ENCODE measurements at places on chromosomes 16 and 17. TPM values are rescaled to one million over a fixed set of nuclear protein-coding genes. Genes with fewer than 3 reads are reported as not detected.

- no peak for DNase-seq
- no peaks in the 10 kb centered on the region for H3K36me3 ChIP-seq
- H3K4me3 ChIP-seq: no peak overlapping the region
- H3K27me3 ChIP-seq: no peaks in the 10 kb centered on the region
These were observed 31.9 kb downstream of the TENT4B start for GRCh38 chr16:50185005-50185505.

GRCh38 chr17:34082404-34082803, 172.7 kb upstream of the CCL2 start:
- H3K27ac ChIP-seq: no peak overlapping the region
- no peaks in the 10 kb centered on the region for H3K4me1 ChIP-seq

The MMP28 gene
- total RNA-seq: 2.5 TPM

The CCL4L2 gene
- total RNA-seq: 0.62 TPM

- no peaks in the 10 kb centered on the region for H3K4me1 ChIP-seq
- DNase-seq: no peak
- H3K27me3 ChIP-seq: no peaks in the 10 kb centered on the region
- no peak overlapping the region for H3K4me3 ChIP-seq
These were observed 190.6 kb downstream of the MAF start for GRCh38 chr16:79409978-79410377.

DNA sequence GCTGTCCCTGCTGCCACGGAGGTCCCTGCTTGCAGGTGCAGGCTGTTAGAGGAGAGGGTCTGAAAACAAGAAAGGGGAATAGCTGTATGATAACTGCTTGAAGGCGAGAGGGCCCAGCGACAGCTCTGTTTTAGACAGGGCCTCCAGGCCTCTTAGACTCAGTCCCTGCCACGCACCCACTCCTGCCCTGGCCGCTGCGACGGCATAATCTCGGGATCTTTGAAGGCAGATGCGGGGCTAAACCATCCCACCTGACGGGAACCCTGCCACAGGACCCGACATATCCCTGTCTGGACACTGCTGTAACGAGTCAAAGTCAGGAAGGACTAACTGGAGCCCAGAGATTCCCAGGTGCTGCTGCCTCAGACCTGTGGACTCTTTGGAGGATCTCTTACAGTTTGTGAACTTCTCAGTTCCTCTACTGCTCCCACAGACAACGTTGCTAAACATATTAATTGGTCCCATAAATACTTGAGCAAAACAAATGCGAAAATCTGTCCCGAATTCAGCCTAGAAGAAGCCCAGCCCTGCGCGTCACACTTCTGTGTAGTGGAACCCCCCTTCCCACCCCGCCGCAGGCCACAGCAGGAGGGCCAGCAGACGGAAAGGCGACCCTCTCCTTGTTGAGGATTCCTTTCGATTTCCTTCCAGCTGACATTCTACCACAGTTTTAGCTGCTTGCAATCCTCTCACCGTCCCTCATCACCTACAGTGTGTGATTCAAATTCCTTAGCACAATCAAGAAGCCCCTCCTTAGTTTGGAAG, 998 bp upstream of the TMEM11 start:
- peak overlapping the region; percentile 93 for H3K27ac ChIP-seq
- H3K4me3 ChIP-seq: peak overlapping the region; percentile 95
- H3K4me1 ChIP-seq: peaks cover 31% of the 10 kb centered on the region
- DNase-seq: peak; percentile 19

The KRT14 gene
- total RNA-seq: not detected

- peaks cover 12% of the 10 kb centered on the region for H3K4me1 ChIP-seq
- peaks cover 23% of the 10 kb centered on the region for H3K36me3 ChIP-seq
- no peak overlapping the region for H3K4me3 ChIP-seq
- DNase-seq: no peak
- H3K27ac ChIP-seq: no peak overlapping the region
These were observed 71.4 kb upstream of the KCTD5 start for GRCh38 chr16:2610781-2611498.

The HAP1 gene
- not detected for total RNA-seq

The MILR1 gene
- 2.0 TPM for total RNA-seq

GRCh38 chr17:41163828-41164227, 3.3 kb upstream of the KRTAP4-4 start:
- peaks cover 9% of the 10 kb centered on the region for H3K27me3 ChIP-seq
- H3K36me3 ChIP-seq: no peaks in the 10 kb centered on the region
- H3K27ac ChIP-seq: no peak overlapping the region
- DNase-seq: no peak

The CCL7 gene
- total RNA-seq: not detected

Data from heart right ventricle (tissue), 16 donors.